ENCODE measurements at places on chromosomes 7 and 10. TPM values are rescaled to one million over a fixed set of nuclear protein-coding genes. Genes with fewer than 3 reads are reported as not detected.

SLC16A9 gene
- 14.3 TPM for total RNA-seq

EGFR gene
- total RNA-seq: 101 TPM

FBXO24 gene
- 0.32 TPM for total RNA-seq

AQP1 gene
- total RNA-seq: 42.3 TPM

ANKRD61 gene
- total RNA-seq: not detected

IL6 gene
- not detected for total RNA-seq

PON1 gene
- total RNA-seq: not detected

CD36 gene
- total RNA-seq: 4.2 TPM

TMEM139 gene
- 0.44 TPM for total RNA-seq

CALHM3 gene
- not detected for total RNA-seq

SFTPD gene
- total RNA-seq: 2.0 TPM

FOXI2 gene
- total RNA-seq: 0.32 TPM

PTPRE gene
- total RNA-seq: 23.1 TPM

DNA sequence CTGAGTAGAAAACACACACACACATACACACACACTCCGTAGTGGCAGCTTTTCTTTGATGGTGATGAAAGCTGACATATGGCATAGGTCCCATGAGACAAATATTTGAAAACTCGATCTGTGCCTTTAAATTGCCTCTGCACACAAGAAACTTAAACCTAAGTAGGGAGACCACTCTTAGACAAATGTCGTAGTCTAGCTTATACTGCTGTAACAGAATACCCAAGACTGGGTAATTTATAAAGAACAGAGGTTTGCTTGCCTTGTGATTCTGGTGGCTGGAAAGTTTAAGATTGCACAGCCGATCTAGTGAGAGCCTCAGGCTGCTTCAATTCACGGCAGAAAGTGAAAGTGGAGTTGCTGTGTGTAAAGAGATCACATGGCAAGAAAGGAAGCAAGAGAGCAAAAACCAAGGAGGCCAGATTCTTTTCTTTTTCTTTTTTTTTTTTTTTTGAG lies 489.4 kb upstream of the SORCS1 start:
- ATAC-seq: no peak

GRCh38 chr10:23834091-23834490 lies 374.8 kb upstream of the KIAA1217 start:
- no peak for ATAC-seq

DNA sequence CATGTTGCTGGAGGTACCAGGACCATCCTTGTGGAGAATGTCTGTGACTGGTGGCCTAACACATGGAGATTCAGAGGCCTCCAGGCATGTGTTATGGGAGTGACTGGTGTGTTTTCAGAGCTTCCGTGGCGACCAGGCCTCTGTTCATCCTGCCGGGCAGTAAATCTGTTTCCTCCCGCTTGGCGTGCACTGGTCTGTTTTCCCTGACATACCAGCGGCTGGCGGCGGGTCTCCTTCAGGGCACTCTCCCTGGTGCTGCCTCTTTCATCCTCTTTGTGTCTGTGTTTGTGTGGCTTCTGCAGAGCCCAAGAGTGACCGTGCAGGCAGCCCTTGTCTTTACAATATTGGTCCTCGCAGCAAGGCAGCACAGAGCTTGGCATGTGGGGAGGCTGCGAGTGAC lies 385.1 kb upstream of the MKI67 start:
- ATAC-seq: no peak

- no peak for ATAC-seq
Observed at GRCh38 chr7:51340936-51341335, 24.3 kb upstream of the COBL start.

DNA sequence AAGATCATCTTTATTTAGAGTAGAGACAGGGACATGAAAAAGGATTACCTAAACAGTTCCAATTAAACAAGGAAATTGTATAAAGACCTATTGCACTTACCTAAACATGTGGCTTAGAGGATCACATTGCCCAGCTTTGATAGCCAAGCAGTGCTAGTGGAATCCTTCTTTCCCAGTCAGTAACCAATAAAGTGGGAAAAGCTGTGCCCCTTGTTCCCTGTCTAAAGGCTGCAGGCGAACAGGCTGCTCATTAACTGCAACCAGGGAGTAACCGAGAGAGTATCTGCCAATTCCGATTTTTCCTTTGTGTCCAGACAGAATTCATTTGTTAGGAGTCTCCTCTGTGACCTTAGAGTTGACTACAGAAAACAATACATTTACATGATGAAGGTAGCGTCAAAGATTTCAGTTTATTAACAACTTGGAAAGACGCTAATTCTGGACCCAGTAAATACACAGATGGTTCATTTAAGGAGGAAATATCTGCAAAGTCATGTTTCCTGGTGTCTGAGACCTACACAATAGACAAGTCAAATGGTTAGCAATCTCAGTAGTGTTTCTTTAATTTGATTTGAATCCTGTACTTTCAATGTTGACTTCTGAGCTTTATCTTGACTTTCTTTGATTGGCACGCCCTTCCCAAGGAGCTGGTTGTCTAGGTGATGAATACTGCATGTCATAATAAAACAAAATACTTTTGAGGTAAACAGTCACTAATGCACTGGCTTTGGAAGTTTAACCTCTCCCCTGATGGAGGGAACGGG lies 57.3 kb upstream of the MET start:
- no peak for ATAC-seq

GRCh38 chr10:62735464-62736167 lies 68.9 kb upstream of the ADO start:
- ATAC-seq: no peak

- ATAC-seq: no peak
Observed at GRCh38 chr7:106121189-106121810, 9.2 kb upstream of the SYPL1 start.

- no peak for ATAC-seq
Observed at GRCh38 chr7:425794-426188, 93.9 kb downstream of the PDGFA start.

GRCh38 chr7:40891232-40891631 lies 756.4 kb downstream of the SUGCT start:
- ATAC-seq: no peak

GRCh38 chr10:118173296-118173695 lies 126.6 kb upstream of the RAB11FIP2 start:
- ATAC-seq: no peak

- ATAC-seq: no peak
Observed at GRCh38 chr10:79060641-79061255, 8.0 kb upstream of the ZMIZ1 start.

GRCh38 chr10:70542565-70542938 lies 60.0 kb downstream of the PRF1 start:
- ATAC-seq: no peak

GRCh38 chr7:158976468-158976848 lies 120.1 kb downstream of the DYNC2I1 start:
- ATAC-seq: no peak

- ATAC-seq: no peak
Observed at GRCh38 chr10:44398271-44398670, 13.4 kb upstream of the CXCL12 start.

- no peak for ATAC-seq
Observed at GRCh38 chr7:72038022-72038732, 374.0 kb downstream of the CALN1 start.

- ATAC-seq: no peak
Observed at GRCh38 chr7:143426479-143427142, 16.6 kb upstream of the TAS2R60 start.

DNA sequence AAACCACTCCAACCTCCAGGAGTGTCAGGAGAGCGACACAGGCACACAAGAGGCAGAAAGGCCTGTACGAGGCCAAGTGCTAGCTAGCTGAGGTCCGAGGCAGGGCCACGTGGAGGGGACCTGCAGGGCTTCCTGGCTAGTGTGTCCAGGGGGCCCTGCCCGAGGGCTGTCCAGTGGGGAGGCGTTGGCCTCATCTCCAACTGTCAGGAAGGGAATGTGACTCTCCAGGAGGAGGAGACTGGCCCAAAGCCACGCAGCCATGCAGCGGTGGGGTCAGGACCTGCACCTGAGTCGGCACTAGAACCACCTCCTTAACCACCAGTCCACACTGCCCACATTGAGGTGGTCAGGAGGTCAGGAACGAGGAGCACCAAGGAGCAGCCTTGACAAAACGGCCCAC lies 32.3 kb upstream of the FXYD4 start:
- ATAC-seq: no peak

DNA sequence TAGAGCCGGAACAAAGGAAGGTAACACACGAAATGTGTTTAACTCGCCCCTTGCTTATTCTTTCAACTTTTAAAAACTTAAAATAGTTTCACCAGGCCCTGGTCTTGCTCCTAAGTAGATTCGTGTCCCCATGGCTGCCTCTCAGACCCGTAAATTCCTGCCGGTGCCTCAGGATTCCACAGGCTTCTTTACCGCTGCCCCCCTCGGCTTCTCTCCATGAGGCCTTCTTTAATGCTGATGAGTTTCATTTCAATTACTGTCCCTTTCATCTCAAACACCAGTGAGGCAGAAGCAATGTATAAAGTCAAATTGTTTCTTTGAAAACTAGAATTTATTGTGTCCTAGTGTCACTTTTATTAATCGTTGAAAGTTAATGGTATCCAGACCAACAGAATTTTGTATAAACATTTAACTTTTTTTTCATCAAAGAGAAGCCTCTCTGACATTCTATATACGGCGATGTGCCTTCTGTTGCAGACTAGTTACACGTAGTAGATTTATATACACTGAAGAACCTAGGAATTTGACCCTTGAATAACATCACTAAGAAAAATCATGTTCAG lies 225.2 kb downstream of the C7orf25 start:
- ATAC-seq: no peak

DNA sequence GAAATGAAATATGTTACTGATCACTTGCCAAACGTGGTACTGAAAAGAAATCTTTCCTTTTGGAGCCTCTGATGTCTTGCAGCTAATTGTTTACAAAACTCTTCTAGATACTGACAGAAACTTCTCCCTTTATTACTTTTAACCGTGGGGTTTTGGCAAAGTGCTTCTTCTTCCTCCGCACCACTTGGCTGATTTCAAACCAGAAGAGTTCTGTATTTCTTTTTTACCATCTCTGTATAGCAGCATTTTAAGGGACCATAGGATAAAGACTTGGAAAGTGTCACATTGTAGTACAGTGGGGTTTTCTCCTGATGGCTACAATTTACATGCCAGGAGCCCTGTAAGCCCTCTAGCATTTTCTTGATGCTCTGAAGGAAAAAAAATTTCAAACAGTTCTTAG lies 21.9 kb upstream of the CREB5 start:
- ATAC-seq: no peak

DNA sequence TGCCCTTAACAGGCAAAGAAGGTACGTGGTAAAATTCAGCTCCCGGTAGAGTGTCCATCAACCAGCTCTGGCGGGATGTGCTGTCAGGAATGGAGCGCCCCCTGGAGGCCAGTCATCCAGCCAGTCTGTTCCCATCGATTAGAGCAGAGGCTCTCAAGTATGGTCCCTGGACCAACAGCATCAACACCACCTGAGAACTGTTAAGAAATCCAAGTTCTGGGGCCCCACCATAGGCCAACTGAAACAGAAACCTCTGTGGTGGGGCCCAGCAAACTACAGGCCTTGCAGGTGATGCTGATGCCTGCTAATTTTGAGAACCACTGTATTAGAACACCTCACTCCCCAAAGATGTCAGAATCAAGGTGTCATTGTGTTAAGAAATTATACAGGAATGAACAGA lies 109.2 kb downstream of the DPY19L1 start:
- peak; percentile 47 for ATAC-seq

DNA sequence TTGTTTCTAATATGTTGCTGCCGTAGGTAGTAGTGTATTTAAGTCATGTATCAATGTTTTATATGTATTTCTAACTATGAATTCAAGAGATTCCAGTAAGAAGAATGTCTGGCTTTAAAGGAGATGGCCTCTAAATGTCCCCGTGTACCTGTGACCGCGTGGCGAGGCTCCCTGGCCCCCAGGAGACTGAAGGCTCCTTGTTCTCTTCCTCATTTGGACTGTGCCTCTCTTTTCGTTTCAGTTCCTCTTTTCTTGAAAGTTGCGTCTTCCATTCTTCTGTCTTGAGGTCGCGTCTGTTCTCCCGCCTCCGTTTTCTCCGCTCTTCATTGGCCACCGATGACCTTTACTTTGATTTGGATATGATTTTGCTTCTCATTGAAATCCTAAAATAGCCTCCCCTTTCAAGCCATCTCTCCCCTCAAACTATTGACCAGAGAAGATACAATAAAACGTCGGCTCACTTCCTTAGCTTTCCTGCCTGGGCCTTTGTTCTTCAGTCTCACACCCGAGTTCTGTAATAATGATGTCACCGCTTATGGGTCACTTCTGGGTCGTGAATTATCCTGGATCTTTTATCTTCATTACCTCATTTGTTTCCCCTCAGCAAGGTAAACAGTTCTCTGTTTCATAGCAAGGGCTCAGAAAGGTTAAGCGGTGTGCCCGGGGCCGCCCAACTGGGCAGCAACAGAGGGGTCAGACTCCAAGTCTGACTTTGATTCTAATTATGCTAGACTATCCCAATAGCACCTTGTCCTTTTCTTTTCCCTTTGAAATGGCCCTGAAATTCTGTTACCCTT lies 28.7 kb downstream of the WIPI2 start:
- no peak for ATAC-seq

DNA sequence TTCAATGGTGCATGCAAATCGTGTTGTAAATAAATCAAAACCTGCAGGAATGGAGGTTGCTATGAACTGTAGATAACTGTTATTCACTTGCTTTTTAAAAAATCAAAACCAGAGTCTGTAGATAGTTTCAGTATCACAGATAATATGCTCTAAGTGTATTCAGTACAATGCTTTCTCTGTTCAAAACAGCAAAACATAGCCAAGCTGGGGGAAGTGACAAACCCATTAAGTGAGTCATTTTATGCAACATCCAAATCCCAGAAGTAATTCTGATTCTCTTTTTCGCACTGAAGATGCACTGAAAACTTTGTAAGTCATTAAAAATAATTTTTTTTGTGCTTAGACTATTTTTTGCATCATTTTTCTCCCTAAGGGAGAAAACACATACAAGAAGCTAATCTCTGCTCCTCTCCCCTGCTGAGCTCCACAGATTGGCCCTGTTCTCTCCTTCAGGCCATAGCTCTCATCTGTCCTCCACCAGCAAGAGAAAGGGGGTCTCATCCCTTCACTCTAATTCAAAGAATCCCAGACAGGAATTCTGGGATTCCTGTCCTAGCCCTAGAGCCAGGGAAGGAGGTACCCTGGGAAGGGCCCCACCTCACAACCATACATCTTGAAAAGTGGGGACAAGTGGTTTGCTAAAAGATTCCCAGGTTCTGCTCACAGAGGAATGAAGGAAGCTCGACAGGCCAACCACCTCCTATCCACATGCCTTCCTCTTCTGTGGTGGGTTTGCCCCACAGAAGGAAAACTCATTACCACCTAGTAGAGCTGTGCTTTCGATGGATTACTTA lies 4.9 kb downstream of the PRTFDC1 start:
- no peak for ATAC-seq

Data from esophagus mucosa (tissue), 1 donor.